Central memory CD4-positive, alpha-beta T cell (primary cell): ENCODE measurements at places on chromosomes 4 and X.

DNA sequence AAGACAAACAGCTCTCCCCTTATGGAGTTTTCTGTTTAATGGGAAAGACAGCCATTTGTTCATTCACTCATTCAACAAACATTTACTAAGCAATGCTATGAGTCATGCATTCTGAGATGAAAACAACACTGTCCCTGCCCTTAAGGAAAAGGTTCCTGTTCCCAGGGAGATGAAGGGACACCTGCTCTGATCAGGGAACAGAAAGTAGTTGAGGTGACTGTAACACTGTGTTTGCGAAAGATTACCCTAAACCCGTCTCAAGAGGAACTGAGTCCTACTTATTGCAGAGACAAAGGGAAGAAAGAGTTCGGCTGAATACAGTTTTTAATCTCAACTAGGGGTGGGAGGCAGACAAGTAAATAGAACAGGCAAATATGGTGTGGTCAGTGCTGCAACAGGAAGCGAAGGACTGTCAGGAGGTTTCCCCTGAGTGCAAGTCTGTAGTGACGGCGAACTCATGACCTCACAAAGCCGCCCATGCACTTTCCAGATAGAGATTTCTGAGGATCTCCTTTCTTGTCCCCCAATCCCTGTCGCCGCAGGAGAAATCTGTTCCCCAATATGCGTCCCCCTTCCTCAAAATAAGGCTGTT, 712 bp downstream of the STX18 start:
- DNase-seq = no peak

DNA sequence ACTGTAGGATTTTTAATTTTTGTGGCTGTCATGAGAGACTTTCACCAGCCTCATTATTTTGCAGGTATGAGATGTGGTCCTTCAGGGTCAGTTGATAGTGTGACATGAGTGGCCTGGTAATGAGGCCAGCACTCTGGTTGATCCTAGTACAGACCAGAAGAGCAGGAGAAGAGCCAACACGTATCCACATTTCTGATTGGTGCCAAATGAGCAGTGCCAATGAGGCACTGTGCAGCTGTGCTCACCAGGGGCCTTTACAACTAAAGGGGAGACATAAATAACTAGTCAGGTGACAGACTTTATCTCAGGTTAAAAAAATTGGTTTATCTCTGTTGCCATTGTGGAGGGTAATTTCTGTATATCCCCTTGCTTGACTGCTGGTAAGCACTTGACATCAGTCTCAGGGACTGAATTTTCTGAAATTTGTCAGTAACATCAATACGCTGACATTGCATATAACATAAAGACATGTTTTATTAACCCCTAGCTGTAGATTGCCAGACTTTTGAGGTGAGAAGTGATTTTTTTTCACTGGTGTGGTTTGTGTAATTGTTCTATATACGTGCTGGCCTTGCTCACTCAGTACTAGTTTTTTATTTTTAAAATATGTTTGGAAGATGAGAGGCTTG, 101.2 kb downstream of the AFF1 start:
- no peak for DNase-seq

- DNase-seq = no peak
Measured at GRCh38 chr4:118338518-118338917, 14.3 kb downstream of the PRSS12 start.

DNA sequence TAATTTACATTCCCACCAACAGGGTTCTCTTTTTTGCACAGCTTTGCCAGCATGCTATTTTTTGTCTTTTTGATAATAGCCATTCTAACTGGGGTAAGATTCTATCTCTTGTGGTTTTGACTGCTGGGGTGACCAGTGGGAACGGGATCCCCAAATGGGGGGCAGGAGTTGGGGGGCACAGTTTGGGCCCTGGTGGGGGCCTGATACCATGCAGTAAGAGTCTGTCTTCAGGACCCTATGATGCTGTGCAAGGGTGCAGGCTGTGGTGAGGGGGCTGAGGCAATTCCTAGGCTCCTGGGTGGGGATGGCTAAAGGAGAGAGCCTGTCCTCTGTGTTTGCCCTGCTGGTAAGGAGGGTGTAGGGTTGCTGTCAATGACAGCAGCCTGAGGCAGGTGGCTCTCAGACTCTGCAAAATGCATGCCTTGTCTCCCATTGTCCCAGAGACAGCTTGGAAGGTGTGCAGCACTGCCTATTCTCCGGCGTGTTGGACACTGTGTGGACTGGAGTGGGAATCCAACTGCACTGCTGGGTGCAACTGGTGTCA, 172.7 kb upstream of the ARHGAP24 start:
- no peak for DNase-seq

GRCh38 chr4:6733358-6734164, 17.6 kb downstream of the BLOC1S4 start:
- no peak for DNase-seq
